ENCODE measurements at places on chromosomes 2 and 18.

GRCh38 chr18:55384551-55385275, 203.3 kb downstream of the TCF4 start:
- DNase-seq, result no peak

DNA sequence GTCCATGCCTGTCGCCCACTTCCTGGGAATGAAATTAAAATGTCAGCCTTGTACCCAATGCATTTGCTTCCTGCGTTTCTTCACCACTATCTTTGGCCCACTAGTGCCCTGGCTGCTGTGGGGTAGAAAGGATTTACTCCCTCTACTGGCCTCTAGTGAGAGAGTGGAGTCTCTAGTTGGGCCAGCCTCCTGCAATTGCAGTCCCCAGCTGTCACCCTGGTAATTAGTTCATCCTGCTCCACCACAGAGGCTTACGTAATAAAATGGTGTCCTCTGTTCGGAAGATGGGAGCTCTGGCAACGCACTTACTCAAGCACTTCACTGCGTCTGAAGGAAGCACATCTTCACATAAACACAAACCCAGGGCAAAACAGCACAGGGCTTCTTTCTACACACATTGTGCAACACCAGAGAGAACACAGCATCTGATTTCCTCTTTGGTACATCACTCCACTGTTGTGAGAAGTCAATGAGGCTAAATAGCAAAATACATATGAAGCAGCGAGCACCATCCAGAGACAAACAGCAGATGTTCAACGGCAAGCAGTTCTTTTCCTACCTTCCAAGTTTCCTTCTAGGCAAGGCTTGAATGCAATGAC, 274.6 kb downstream of the LRATD1 start:
- no peak for DNase-seq

DNA sequence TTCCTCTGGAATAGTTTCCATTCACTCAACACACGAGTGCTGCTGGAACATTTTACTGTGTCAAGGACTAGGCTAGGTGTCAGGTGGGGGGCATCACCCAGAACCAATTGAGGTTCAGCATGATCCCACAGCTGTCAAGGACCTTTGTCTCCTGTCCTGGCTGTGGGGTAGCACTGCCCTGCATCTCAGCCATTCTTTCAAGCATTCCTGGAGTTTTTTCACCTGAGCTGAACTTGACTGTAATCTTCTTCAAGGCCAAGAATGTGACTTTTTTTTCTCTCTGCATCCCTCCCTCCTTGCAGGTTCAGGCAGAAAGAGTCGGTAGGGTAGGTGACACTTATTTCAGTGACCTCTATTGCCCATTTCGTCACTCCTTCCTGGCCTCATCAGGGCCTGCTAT, 3.5 kb downstream of the MAPK4 start:
- no peak for DNase-seq

GRCh38 chr2:10432311-10433181, 15.6 kb downstream of the ODC1 start:
- no peak for DNase-seq

- no peak for DNase-seq
Observed at GRCh38 chr2:238971318-238972145, 123.6 kb downstream of the TWIST2 start.

GRCh38 chr2:238952261-238952919, 104.5 kb downstream of the TWIST2 start:
- no peak for DNase-seq

GRCh38 chr2:9753665-9754531, 89.4 kb upstream of the TAF1B start:
- DNase-seq, result no peak

DNA sequence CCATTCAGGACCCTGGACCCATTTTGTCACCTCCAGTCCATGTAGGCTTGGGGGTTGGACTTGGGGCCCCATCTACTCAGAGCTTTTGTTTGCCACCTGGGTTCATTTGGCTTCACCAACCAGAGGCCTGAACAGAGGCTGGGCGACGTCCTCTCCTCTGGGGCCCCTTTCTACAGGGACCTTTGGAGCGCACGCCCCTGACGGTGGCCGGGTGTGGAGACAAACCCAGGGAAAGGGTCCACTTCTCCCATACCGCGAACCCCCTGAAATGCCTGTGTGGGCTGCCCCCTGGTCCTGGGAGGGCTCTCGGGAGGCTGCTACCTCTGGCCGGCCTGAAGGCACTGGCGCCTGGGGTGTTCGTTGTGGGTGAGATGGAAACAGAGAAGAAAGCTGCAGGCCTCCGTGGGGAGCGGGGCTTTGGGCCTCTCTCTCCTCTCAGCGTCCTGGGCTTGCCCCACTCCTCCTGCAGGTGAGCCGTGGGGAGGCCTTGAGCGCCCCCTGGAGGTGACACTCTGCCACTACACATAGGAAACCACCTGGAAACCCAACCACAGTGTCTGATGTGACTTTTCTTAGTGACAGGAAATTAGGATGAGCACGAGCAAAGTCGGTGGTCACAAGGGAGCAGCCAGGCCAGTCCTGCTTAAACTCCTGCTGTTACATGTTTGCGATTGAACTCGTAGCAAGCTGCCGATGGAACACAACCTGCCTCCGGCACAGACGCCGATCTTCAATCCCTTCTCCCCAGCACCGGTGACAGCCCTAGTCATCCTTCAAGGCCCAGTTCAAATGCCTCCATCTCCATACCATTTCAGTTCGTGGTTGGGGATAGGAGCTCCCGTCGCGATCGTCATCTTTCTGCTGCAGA, 12.0 kb upstream of the NTSR2 start:
- DNase-seq, result no peak

DNA sequence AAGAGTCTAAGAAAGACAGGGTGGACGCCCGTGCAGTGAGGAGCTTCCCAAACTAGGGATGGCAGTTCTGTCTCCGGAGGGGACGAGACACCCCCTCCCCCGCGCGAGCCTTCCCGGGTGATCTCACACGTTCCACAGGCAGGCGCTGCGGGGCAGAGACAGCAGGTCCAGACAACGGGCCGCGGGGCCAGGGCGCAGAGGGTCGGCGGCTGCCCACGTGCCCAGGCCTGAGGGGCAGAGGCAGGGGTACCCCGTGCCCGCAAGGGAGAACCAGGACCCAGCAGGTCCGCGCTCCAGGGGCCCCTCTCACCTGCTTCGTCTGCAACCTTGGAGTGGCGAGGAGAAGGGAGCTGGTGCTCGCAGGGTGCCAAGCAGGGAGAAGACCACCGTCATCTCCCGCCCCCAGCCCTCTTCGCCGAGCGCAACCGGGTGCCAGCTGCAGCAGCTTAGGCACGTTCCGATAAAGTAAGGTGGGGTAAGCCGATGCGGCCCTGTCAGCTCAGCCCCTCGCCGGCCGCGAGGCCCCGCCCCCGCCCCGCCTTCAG, at the start of gene GPR155:
Gene GPR155 (minus strand): TSS at position 467 of the 545 bp plus-strand sequence. CDS start 5,073 bp downstream, outside the sequence.
- no peak for DNase-seq

DNA sequence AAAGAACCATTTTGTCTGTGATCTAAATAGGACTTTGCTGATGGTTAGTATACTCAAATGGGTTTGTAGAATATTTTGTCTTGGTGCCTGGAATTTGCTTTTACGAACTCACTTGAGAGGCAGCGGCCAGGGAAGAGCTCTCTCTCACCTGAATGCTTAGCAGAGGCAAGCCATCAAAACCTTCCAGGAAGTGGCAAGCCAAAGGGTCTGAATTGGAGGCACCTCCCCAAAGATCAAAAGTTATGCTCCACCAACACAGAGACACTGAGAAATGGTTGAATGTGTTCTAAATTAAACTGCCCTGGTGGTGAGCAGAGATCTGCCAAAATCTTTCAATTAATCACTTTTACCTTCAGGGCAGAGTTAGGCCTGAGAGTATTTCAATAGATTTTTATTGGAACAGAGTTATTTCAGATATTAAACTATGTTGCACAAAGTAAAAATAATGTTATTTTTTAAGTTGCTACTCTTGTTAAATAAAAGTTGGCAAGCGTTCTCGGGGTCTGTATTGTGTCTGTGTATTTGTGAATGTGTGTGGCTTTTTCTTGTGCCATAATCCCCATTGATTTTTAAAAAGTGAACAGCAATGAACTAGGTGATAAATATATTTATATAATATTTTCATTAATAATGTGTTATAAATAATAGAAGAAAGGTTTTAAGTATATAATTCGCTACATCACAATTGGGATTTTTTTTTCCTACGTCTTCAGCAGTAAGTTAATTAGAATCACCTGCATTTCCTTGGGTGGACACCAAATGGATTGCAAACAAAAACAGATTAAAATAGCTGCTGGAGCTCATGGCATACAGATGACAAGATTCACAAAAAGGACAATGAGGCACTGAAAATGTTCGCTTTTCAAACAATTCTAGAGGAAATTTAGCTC, 416.1 kb downstream of the ARHGAP15 start:
- DNase-seq, result no peak

DNA sequence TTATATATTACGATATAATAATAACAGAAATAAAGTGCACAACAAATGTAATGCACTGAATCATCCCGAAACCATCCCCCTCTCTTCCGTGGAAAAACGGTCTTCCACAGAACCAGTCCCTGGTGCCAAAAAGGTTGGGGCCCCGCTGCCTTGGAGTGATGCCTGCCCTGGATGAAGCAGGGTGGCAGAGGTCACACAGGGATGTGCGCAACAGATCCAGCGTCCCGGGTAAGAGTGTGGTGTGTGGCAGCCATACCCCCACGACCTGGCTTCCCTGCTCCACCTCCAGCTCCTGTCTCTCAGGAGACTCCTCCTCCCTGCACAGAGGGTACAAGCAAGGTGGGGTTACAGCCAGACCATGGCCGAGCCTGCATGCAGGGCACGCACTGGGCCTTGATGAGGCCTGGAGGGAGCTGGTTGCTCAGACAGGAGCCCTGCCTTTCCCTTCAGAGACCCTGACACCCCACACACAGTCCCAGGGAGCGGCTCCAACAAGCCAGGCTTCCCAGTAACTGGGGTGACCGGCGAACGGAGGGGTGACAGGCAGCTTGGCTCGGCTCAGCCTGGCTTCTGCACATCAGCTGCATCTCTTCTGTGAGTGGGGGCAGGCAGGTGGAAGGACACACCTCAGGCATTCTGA, 41.1 kb downstream of the TFCP2L1 start:
- DNase-seq, result no peak

DNA sequence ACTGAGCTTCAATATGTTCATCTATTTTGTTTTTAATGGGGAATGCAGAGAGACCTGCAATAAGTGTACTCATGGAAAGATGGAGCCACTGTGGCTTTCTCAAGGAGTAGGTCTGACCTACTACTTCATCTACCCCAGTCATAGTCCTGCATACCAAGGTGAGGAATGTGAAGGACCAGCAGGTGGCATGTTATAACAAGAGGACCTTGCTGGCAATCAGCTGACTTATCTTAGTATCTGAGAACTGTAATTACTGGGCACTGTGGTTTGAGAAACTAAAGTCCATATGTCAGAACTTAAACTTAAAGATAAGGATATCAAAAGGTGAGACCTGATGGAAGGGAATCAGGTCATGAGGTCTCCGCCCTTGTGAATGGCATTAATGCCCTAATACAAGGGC, 1104.2 kb downstream of the BCL11A start:
- no peak for DNase-seq

- no peak for DNase-seq
Observed at GRCh38 chr18:5892823-5893431, 2.4 kb downstream of the TMEM200C start.

GRCh38 chr2:38248255-38248654, 128.8 kb downstream of the ATL2 start:
- no peak for DNase-seq

DNA sequence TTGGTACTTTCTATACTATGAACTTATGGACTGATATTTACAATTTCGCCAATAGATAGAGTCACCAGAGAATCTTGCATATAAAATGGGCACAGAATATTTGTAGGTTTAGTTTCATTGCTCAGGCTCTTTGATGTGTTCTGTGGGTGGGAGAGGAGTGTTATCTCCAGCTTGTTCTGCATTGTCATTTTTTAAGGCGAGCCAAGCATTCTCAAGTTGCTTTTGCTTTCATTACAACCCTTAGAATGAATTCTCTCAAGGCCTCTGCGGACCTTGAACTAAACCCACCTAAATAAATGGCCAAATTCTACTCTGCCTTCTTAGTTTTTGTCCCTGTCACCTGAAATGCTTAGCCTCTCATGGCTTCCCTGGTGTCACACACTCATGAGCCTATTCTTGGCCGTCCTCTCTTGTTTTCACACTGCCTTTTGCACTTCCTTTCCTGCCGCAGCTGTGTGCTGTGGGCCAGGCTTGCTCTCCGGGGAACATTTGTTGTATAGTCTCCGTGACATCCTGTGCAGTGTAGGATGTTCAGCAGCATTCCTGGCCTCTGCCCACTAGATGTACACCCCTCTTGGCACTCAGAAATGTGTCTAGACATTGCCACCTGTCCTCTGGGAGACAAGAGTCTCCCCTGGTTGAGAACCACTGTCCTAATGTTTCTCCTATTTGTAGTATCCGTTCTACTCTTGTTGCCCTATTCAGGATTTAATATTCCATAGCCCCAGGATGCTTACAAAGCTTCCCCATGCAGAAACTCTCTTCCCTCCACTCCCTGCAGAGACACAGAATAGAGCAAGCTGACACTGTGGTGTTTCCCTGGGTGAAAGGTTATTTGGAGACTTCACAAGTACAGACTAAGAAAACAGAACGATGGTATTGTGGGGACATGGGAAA, 255.6 kb downstream of the PTPRM start:
- DNase-seq, result no peak

DNA sequence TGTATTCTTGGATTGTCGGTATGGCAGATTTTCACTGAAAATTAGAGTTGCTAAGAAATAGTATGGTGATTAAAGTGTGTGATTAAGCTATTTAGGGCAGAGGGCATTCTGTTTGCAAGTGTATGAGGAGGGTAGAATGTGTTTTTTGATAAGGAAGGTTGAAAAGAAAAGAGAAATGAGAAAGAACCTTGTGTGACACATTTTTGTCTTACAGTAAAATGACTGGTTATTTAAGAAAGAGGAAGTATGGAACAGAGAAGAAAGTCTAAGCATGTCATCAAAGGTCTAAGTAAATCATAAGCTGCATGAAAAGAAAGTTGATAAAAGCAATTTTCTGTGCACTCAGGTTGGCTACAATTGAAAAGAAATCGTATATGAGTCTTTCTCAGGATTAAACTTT, 5.2 kb upstream of the RSAD2 start:
- DNase-seq, result no peak

- DNase-seq, result no peak
Observed at GRCh38 chr18:4455113-4455811, at the start of gene DLGAP1. DLGAP1 (minus strand) TSS chr18:4455307.

DNA sequence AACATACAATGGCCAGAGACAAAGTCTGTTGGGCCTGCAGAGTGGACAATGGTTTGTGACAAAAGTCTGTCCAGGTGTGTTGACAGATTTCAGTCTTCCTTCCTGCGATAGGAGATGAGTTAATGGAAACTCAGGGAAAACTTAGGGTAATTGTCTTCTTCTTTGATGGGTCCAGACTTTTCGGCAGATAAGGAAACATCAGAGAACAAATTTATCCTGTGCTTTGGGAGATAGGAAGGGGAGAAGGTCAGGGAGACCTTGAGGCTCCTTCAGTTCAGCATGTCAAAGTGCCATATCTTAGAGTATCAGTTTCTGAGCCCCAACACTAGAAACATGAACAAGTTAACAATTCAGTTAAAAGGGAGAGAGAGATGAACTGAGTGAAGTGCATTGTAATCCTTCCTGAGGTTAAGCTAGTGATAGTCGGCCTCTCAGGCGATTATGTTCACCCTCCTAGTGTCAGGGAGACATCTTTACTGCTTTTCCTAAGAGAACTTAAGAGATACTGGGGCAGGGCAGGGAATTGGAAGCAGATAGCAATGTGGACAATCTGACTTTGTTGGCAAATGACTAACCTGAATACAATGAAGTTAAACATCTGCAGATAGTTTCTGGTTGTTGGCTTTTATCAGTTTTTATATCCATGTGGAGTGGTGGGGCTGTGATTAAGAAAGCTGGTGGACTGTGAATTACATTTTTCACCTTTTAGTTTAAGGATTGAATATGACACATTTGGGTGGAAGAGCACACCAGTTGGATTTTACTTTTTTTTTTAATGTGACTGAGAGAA, 248.8 kb upstream of the FN1 start:
- DNase-seq, result no peak

- no peak for DNase-seq
Observed at GRCh38 chr2:182316950-182317349, 109.9 kb downstream of the PDE1A start.

All from stimulated activated CD4-positive, alpha-beta T cell treated with anti-CD3 and anti-CD28 coated beads, Interleukin-1b, Interleukin-23, amount 100 ng/mL, for 1 hour (primary cell).